RCC 7860 (cell line): ENCODE measurements at places on chromosomes 4 and X.

- DNase-seq: no peak
Measured at GRCh38 chrX:130100180-130100579, 10.1 kb downstream of the ELF4 start.

- DNase-seq: no peak
Measured at GRCh38 chrX:4655743-4656142, 942.3 kb upstream of the PRKX start.

DNA sequence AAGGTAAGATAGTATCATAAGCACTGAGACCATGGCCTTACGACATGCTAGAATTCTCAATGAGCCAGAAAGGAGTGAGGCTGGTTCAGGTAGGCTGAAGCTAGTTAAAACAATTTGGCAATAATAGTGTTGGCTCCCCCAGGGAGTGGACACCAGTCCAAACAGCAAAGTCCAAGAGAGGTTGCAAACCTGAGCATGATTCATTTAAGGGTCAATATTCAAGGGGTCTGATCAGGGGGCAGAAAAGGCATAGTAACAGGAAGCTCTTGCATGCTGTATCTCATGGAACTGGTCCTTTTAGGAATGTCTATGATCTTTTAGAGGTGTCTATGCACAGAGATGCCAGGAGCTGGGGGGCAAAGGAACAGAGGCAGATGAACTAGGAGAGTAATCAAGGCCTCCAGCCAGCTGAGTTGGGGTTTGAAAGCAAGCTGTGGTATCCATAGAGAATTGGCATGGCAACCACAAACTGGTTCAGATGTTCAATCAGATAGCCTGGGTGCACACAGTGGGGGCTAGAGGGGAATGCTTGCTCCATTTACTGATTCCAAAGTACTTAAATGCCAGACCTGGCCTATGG is 5.1 kb downstream of the GJB1 start:
- no peak for DNase-seq

DNA sequence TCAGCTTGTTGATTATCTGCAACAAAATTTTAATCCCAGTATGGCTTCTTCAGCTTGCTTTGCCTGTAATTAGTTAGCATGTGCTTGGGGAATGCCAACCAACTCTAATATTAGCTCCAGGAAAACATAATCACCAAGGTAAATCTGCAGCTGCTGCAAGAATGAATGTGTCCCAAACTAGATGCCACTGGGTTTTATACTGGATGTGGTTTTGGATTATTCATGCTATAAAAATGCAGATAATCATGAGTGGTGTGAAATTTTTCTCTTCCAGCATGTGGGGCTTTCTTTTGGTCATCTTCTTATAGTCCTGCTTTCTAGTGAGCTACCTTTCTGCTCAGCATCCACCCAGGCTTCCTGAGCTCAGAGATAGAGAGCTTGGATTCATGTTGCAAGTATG is 295.9 kb upstream of the CASK start:
- peak; percentile 46 for DNase-seq

DNA sequence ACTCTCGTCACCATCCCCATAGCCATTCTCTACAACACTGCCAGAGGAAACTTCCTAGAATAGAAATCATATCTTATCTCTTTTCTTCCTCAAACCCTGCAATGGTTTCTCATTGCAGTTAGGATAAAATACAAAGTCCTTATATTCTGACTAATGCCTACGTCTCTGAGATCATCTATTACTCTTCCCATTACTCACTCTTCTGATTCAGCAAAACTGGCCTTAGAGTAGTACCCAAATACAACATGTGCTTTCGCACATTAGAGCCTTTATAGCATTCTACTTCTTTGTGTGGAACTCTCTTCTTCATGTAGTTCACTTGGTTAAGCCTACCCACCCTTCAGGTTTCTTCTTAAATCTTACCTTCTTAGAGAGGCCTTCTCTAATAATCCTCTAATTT is 28.0 kb downstream of the LHFPL1 start:
- peak; percentile 70 for DNase-seq

DNA sequence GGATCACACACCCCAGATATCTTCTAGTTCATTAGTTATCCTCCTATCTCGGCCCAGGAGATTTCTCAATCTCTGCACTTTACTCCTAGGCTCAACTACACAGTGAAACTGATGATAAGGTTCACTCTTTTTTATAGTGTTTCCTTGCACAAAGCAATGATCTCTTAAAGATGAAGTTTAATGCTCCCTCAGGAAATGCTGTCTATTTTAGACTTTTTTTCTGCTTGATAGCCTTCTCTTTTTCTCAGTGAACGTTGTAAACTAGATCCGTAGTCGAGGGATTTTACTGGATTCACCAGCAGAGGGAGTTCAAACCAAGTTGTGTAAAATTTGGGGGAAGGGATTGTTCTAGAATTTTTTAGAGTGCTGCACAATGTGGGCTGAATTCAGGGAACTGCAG is 269.6 kb downstream of the GBA3 start:
- peak; percentile 42 for DNase-seq

DNA sequence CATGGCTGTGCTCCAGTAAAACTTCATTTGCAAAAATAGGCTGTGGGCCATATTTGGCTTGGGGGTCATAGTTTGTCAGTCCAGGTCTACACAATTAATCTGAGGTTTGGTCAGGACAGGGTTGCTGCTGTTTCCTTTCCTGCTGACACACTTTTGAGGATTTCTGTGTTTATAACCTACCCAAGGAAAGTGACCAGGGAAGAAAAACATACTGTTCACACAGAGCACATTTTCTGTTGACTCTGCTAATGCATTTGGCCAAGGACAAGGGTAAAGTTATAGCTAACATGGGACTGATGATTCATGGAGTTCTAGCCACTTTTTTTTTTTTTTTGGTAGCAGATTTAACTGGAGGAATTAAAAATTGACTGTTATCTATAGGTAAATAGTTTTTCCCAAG is 43.9 kb upstream of the GEMIN8 start:
- DNase-seq: no peak

GRCh38 chr4:34643476-34643875 is 1600.8 kb downstream of the ARAP2 start:
- no peak for DNase-seq

GRCh38 chr4:15343581-15343980 is 84.3 kb upstream of the C1QTNF7 start:
- DNase-seq: no peak

- no peak for DNase-seq
Measured at GRCh38 chrX:68652326-68653170, 5.1 kb downstream of the STARD8 start.

DNA sequence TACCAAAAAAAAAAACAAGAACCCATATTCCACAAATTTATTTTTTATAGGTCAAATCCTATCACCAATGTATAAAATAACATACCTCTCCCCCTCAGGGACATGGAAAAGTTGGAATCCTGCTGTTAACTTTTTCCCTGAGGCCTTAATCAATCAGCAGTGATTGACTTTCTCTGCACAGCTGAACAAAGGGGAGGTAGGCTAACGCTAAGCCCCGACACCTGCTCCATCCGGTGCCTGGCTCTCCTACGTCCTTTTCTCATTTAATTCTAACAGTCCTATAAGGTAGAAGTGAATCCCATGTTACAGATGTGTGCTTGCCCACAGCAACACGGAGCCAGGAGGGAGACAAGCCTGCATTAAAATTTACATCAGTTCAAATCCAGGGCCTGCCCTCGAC is 2.8 kb downstream of the CENPU start:
- DNase-seq: no peak

DNA sequence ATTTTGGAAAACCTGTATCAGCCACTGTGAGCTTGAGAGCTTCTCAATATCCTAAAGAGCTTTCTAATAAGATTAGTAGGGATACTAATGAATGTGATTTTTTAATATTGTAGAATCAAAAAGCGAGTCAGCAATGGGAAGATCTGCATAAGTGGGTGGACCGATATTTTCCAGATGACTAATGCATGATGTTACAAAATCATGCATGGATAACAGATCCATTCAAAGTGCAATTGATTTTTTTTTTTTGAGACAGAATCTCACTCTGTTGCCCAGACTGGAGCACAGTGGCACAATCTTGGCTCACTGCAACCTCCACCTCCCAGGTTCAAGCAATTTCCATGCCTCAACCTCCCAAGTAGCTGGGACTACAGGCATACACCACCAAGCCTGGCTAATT is 7.3 kb upstream of the CLDN2 start:
- DNase-seq: no peak

- no peak for DNase-seq
Measured at GRCh38 chrX:72348247-72348979, 42.7 kb upstream of the CITED1 start.

- DNase-seq: no peak
Measured at GRCh38 chr4:115562506-115562905, 449.1 kb upstream of the NDST4 start.

DNA sequence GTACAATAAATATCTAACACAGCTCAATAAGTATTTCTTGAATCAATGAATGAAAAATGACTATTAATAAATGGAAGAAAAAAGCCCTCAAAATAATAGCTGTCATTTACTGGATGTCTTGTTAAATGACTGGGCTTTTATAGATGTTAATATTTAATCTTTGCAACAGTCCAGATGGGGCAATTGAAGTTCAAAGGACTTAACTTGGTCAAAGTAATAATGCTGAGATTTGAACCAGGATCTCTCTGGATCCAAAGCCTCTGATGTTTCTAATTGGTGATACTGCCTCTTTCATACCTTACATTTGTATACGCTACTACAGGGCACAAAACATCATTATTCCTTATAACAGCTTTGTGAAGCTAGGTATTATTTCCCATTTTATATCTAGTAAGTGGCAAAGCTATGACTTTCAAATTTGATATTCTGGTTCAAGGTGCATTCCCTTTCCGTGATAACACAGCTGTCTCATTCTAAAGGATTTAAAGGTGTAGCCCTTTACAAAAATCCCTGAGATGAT is 72.6 kb downstream of the DCK start:
- DNase-seq: no peak

GRCh38 chr4:55159851-55160250 is 34.5 kb upstream of the KDR start:
- DNase-seq: no peak

GRCh38 chr4:119105605-119106004 is 30.0 kb upstream of the MYOZ2 start:
- DNase-seq: no peak
